ENCODE measurements at places on chromosomes 5 and 9.
A peak's percentile ranks its signal among the peaks of the same experiment; 100 is the strongest.

- DNase-seq: no peak
These were observed 210.1 kb upstream of the MVB12B start for GRCh38 chr9:126116351-126117157.

DNA sequence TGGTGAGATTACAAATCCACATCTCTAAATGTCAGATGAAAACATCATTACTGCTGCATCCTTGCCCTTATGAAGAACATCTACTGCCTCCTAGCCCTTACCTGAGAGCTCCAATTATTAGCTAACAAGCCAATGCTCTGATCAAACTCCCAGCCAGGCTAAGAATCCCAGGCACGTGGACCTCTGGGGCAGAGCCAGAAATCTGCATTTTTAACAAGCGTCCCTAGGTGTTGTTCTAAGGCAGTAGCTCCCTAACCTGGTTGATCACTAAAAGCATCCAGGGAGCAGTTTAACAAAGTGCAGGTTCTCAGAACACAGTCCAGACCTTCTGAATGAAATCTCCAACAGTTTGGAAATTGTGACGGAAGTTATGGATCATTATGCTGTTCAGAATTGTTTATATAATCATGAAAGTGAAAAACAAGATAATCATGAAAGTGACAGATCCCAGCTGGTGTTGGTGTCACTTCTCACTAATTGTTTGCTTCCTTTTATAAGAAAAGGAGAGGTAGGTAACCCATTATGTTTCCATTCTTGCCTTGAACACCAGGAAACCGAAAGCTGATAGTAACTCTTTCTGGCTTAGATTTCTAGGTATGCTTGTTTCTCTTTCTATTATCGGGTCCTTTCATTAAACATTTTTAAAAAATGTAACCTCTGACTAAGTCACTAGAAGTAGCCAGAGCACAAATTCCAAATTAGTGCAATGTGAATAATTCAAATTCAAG is 216.5 kb upstream of the NR4A3 start:
- no peak for DNase-seq

DNA sequence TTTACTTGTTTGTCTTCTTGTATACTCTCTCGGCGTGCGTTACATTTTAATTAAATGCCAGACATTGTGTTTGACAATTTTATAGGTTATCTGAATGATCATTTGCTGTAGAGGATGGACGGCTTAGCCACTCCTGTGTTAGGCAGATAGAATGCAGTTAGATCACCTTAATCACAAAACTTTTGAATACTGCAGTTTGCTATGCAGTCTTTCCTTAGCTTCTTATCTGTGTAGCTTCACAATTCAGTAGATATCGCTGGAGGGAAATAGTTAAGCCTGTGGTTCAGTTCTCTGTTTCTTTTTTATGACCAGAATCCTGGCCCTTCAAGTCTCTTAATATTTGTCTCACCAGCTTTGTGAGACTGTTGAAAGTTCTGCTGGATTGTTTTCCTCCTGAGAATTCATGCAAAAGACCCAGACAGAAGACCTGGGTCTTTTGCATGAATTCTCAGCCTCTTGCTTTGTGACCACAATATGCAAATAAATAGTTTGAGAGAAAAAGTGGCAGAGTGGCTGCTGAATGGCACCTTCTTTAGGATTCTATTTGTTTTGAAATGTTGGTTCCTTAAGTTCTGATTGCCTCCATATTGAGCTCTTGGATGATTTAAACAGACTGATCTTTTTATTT is 40.2 kb downstream of the RASA1 start:
- DNase-seq: no peak

DNA sequence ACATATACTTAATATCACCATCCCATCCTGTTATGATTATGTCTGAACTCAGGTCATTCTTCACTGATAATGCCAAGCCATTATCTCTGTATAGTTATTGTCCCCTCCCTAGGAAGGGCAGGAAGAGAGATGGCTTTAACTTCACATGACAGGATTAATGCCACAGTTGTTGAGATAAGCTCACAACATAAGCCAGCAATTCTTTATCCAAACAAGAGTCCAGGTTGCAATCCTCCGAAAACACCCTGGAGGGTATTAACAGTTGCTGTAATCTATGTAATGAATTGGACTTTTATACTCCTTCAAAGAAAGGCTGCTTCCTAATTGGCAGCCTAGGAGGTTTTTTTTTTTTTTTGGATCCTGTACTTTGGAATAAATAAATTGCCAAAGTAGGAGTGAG is 779.4 kb downstream of the SEMA5A start:
- no peak for DNase-seq

- no peak for DNase-seq
These were observed 51.0 kb downstream of the HABP4 start for GRCh38 chr9:96500696-96501632.

GRCh38 chr5:1003296-1003937 is 5.2 kb upstream of the NKD2 start:
- DNase-seq: peak; percentile 12

DNA sequence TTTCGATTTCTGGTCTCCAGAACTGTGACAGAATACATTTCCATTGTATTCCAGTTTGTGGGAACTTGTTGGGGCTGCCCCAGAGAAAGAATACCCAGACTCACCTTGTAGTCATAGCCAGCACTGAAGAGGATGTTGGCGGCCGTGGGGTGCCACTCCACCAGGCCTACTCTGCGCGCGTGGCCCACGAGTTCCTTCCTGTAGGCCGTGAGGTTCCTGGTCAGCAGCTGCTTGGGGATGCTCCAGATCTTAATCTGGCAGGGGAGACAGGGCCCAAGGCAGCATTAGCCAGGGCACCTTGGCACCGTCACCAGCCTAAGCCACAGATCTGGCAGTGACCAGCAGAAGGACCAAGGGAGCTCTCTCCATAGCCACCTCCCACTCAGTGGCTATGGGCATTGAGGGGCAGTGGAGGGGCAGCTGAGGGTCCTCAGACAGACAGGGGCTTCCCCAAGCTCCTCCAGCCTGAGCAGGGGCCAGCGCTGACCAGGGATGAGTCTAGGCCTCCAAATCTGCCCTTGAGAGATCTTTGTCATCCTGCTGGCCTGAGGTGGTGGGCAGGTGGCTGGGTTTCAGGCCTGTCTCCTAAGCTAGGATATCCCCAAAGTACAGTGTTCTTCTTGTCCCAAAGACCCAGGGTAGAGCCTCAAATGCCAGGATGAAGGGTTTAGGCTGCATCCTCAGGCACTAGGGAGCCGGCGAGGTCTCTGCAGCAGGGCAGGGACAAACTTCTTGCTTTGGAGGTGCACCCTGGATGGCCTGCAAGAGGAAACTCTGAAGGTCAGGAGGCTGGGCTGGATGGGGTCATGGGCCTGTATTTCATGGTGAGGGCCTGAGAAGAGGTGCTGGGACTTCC is 15.9 kb upstream of the TRIM14 start:
- DNase-seq: no peak

DNA sequence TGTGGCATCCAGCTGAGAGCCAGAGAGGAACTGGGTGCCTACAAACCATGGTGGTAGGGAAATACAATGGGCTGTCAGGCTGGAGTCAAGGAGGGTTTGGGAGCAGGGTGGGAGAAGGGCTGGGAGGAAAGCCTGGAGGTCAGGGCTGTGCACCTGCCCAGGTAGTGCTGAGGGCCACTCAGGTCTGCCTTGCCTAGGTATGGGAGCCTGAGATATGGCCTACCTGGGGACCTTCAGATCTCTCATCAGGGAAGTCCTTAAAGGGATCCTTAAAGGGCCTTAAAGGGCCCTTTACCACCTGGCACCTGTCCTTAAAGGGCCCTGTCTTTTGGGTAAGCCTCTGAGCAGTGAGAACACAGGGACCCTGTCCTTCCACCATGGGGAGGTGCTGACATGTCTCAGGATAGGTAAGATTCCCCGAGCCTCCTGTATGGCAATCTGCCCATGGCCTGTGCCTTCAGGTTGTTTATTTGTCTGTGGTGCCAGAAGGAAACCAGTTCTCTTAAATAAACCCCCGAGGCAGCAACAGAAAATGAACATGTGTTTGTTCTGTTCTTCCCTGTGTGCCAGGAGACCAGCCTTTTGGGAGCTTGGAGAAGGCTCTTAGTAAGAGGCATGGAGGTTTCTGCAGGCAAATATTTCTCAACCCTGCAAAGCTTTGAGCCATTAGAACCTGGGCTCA is 23.3 kb downstream of the SLC25A48 start:
- no peak for DNase-seq

GRCh38 chr5:135329913-135330797 is 68.9 kb downstream of the MACROH2A1 start:
- no peak for DNase-seq

DNA sequence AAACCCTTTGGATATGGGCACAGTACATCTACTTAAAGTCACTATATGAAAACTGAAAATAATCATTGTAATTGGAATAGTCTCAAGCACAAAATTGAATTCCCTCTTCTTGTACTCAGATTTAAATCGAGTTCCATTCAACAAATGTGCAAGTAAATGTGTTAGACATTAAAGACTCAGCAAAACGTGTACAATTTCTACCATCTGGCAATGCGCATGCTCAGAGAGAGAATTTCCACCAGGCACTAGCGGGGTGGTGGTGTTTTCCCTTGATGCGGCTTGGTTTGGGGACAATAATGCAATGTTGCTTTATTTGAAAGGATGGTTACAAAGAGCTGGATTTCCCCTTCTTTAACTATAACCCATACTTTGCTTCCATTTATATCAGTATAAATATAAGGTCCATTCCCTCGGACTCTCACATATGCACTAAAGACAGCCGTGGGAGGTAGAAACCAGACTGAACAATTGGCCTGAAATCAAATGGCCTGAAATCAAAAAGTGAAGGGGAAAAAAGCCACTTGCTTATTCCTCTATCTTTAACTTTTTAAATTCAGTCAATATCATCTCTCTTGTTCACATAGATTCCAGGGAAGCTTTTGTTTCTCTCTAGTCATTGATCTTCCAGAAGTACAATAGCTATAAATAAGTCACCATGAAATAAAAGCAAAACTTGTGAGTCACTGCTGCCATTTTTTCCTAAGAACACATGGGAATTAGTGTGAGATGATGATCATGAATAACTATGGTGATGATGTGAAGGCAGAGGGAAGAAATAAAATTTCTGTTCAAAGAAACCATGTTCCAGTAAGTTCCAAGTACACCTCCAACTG is 59.2 kb downstream of the ADAMTS12 start:
- no peak for DNase-seq

GRCh38 chr9:2138646-2139045 is 123.5 kb downstream of the SMARCA2 start:
- DNase-seq: no peak

- peak; percentile 72 for DNase-seq
These were observed 32.0 kb downstream of the SEMA5A start for GRCh38 chr5:9513827-9514226.

- DNase-seq: peak; percentile 61
These were observed 743 bp downstream of the NR3C1 start for GRCh38 chr5:143402553-143403333.

DNA sequence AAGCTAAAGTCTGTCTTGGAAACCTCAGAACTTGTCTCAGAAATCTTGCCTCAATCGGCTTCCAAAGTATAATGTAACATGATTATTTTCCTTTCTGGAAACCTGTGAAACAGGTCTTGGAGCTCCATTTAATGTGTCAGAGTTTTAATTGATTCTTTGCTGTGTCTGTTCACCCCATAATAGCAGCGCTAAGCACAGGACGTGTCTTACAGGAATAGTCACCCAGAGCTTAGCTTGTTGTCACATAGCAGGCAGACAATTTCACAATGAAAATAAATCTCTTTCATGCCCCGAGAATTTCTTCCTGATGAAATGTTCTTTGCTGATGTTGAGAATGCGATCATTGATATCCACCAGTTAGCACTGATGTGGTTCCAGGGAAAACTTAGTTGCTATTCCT is 40.2 kb upstream of the PTPN3 start:
- no peak for DNase-seq

- DNase-seq: no peak
These were observed 135.2 kb downstream of the RXRA start for GRCh38 chr9:134461426-134461982.

DNA sequence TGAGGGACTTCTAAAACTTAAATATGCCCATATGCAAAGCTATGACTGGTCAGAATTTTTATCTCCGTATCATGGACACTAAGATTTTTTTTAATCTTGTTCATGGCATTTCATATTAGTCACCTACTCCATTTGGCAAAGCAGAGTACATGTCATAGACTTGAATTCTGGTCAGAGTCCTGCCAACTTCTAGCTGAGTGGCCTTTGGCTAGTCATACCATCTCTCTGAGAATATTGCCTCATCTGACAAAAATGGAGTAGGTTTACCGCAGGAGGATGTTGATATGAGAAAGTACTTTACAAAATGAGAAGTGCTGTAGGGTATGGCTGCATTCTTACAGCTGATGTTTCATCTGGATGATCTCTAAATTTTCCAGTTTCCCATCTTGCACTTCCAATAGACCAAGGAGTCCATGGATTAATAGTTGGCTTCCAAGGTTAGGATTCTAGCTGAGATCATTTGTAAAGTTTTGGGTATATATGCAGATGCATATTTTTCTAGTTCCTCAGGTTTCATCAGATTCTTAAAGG is 150.8 kb upstream of the NR3C1 start:
- peak; percentile 93 for DNase-seq

- no peak for DNase-seq
These were observed 109.6 kb downstream of the ADAMTS2 start for GRCh38 chr5:179235416-179236400.

DNA sequence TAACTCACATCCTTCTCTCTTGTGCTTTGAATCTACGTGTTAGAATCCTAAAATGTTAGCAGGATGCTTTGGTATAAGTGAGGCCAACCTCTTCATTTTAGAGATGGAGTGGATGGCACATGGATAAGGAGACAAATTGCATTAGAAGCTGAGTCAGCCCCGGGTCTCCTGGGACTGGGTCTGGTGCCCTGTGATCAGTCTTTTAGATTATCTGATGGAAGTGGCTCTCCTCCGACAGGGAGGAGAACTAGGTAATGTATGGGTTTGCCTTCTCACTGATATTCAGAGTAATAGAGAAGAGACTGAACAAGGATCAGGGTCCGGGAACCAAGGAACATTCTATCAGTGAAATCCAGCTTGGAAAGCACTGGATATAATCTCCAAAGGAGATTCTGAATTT is 74.9 kb upstream of the TNFSF8 start:
- DNase-seq: no peak

DNA sequence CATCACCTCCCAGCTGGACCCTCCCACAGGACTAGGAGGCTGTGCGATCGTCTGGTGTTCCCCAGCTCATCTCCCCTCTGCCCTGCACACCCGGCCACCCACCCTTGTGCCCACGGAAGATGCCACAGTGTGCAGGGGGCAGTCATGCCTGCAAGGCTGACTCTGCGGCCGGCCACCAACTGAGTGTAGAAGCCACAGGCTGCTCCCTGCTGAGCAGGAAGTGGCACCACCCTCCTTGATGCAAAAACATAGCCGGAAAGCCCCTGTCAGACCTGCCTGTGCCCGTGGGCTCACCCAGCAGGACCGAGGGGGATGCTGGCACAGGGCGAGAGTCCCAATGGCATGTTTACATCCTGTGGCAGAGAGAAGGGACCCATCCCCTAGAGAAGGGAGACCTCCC is 40.3 kb upstream of the SLC12A7 start:
- DNase-seq: no peak

Data from choroid plexus epithelial cell (primary cell).